ENCODE measurements at places on chromosomes 7 and 10.

- DNase-seq: no peak
These were observed 544 bp downstream of the PDK4 start for GRCh38 chr7:95595746-95596197.

DNA sequence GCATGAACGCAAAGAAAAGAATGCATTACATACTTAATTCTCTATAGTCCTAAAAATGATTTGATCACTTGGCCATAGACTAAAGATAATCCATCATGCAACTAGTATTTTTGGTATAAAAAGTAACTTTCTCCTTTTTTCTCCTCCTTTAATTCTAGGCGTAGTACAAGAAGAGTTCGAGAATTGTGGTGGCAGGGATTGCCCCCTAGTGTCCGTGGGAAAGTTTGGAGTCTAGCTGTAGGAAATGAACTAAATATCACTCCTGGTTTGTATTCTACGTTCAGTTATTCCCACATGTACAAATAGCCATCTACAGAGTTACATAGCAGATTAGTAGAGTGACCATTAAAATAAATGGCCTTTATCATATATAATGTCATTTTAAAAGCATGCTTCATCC lies 45.5 kb upstream of the HELLS start:
- no peak for DNase-seq

DNA sequence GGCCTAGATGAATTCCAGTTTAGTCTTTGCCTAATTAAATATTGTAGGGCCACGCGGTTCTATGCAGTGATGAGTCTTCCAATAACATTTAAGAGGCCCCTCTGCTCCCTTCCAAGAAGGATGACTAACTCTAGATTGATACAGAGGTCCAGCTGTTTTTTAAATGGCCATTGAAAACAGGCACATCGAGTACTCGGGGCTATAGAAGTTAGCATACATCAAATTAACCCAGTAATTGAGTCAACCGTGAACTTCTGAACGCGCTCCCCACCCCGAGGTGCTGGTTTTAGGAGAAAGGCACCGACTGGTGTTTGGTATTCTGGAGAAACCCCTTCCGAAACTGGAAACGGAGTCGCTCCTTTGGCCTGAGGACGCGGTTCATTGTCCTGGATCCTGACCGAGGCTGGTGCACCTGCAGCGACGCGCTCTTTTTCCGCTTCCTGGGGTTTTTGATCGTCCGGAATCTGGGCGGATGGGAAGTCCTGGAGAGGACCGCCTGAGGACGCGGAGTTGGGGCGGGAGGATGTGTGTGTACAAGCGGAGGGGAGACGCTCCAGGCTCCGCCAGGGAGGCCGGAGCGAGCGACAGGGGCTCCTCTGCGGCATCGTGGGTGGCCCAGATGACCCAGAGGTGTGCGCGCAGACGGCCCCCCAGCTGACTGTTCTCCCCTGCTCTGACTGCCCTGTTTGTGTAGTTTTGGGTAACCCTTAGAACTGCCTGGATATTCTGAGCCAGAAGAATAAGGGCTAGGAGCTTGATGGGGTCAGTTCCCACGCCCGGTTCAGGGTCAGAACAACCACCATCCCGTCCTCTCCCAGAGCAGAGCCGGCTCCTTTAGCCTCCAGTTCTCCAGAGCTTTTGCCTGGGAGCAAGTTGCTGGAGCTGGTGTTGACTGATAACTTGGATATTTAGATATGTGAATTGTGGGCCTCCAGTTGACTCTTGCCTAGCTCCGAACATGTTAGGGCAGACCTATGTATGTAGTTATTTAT lies 711 bp downstream of the FAM221A start:
- DNase-seq: peak; percentile 4

GRCh38 chr10:33025039-33025438 lies 67.0 kb upstream of the ITGB1 start:
- DNase-seq: no peak

DNA sequence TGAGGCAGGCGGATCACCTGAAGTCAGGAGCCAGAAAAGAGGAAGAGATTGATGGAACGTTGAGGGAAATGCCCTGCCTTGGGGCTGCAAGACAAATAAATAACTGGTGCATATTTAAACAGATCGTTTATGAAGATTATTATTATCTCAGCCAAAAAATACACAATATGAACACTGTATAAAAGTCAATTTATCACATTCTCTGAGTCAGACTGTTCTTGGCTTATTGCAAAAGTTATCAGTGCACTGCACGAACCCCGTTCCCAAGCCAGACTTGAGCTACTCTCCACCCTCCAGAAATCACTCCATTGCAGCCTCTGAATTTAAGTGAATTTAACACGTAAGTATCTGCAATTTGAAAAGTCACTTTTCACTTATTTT lies 1.6 kb downstream of the DNMBP start:
- DNase-seq: no peak

DNA sequence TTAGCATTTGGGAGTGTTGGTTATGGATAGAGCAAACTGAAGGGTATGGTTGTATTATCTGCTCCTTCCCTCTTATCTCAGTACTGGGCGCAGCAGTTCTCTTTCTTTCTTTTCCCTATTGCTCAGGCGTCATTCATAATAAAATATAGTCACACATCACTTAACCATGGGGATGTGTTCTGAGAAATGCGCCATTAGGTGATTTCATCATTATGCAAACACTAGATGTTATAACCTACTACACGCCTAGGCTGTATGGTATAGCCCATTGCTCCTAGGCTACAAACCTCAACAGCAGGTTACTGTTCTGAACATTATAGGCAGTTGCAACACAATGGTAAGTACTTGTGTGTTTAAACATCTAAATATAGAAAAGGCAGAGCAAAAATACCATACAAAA lies 401.7 kb downstream of the EXOC4 start:
- DNase-seq: no peak

- DNase-seq: peak; percentile 12
These were observed at the start of gene DYNC1I1 for GRCh38 chr7:95772298-95772770. Gene DYNC1I1 (plus strand): TSS chr7:95772554. CDS start chr7:95804730, 32,176 bp downstream.

DNA sequence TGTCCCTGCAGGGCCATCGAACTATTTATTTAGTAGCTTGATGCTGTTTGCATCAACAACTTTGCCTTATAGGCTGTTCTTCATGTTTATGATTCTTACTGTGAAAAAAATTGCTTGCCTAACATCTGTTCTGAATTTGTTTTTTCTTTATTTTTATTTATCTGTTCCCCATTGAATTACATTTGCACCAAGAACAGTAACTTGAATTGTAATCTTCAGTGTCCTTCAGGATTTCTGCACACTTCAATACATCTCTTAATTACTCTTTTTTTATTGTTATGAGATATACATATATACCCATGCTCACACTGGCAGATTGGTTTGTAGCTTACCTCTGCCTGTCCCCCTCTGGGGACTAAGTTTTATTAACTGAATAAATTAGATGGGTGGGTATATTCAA lies 64.4 kb downstream of the TBXAS1 start:
- no peak for DNase-seq

DNA sequence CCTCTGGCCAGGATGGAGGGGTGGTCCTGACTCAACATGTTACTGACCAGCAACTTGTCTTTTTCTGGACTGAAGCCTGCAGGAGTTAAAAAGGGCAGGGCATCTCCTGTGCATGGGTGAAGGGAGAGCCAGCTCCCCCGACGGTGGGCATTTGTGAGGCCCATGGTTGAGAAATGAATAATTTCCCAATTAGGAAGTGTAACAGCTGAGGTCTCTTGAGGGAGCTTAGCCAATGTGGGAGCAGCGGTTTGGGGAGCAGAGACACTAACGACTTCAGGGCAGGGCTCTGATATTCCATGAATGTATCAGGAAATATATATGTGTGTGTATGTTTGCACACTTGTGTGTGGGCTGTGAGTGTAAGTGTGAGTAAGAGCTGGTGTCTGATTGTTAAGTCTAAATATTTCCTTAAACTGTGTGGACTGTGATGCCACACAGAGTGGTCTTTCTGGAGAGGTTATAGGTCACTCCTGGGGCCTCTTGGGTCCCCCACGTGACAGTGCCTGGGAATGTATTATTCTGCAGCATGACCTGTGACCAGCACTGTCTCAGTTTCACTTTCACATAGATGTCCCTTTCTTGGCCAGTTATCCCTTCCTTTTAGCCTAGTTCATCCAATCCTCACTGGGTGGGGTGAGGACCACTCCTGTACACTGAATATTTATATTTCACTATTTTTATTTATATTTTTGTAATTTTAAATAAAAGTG lies 6.0 kb downstream of the PLAU start:
- DNase-seq: no peak

DNA sequence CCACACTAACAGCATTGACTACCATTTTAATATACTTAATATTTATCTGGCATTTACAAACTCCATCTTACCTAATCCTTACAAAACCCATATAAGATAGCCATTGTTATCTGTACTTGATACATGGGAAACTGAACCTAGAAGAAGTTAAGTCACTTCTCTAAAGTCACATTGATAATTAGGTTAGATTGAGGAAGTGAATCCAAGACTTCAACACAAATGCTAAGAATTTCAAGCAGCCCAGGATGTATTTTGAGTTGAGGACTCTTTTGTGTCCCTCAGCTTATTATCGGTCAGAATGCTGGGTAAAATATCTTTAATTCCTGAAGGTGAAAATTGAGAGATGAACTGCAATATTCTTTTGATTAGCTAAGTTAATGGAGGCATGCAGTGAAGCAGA lies 465.5 kb downstream of the PHTF2 start:
- DNase-seq: no peak

- no peak for DNase-seq
These were observed 29.1 kb downstream of the TFPI2 start for GRCh38 chr7:93861325-93861949.

GRCh38 chr7:54429111-54429510 lies 113.1 kb upstream of the VSTM2A start:
- DNase-seq: no peak

DNA sequence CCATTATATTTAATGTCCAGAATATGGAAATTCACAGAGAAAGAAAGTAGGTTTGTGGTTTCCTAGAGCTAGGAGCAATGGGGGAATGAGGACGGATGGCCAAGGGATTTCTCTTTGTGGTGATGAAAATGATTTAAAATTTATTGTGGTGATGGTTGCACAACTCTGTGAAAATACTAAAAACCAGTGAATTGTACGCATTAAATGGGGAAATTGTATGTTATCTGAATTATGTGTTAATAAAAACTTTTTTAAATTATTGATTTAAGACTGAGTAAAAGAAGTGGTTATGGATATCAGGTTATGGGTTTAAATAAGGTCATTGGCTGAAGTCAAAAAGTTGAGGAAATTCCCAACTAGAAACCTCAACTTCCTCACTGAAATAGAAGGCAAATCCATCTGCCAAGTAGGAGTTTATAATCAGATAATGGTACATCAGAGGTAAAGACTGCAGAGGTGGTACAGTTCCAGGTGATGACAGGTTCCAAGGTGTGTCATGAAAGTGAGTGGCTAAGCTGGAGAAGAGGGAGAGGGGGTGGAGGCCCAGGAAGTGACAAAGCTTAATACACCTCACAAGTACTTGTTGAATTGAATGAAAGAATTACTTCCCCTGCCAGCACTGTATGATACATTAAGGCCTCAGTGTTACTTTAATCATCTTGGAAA lies 68.9 kb upstream of the CCDC71L start:
- DNase-seq: no peak

DNA sequence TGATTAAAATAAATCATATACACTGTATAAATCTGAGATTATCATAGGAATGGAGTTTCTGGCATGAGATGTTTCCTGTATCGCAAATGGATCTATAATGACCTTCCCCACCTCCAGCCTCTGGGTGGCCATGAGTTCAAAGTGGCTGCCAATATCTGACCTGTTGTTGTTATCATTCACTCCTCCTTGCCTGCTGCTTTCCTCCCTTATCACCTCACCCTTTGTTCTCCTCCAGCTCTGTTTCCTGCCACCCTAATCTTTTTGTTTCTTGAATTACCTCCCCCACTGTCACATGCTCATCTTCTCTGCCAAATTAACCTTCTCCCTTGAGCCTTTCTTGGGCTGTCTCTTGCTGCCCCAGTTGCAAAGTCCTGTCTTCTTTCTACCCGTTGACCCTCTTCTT lies 12.0 kb downstream of the SCD start:
- DNase-seq: no peak

Data from stimulated activated CD8-positive, alpha-beta memory T cell treated with anti-CD3 and anti-CD28 coated beads, Interleukin-4, amount 100 ng/mL, for 24 hours (primary cell).